Right cardiac atrium (tissue), 5 donors: ENCODE measurements at places on chromosomes 1 and 21. TPM values are rescaled to one million over a fixed set of nuclear protein-coding genes. Genes with fewer than 3 reads are reported as not detected.

LPAR3 gene
- total RNA-seq, result 40.0 TPM

TTC39A gene
- total RNA-seq, result 11.6 TPM

EPHA8 gene
- total RNA-seq, result not detected

BLACAT1 gene
- total RNA-seq, result 0.09 TPM

TNFRSF4 gene
- 1.0 TPM for total RNA-seq

FCN3 gene
- total RNA-seq, result 46.0 TPM

RUNX1 gene
- total RNA-seq, result 4.4 TPM

NDUFS2 gene
- 184 TPM for total RNA-seq

ECM1 gene
- 46.8 TPM for total RNA-seq

TEX38 gene
- not detected for total RNA-seq

LGALS8 gene
- total RNA-seq, result 62.3 TPM

CLCNKA gene
- 0.93 TPM for total RNA-seq

BGLAP gene
- 0.92 TPM for total RNA-seq

COX20 gene
- total RNA-seq, result 67.0 TPM

RNU1-2 gene
- total RNA-seq, result 7,768 TPM

SLC44A5 gene
- 4.1 TPM for total RNA-seq

DYRK3 gene
- total RNA-seq, result 22.5 TPM

CD52 gene
- total RNA-seq, result 5.7 TPM

OLIG2 gene
- total RNA-seq, result not detected

IVL gene
- total RNA-seq, result not detected

QSOX1 gene
- 353 TPM for total RNA-seq

SMIM11 gene
- total RNA-seq, result 8.8 TPM

CACNA1E gene
- total RNA-seq, result 0.57 TPM

IFNGR2 gene
- 37.5 TPM for total RNA-seq

L1TD1 gene
- total RNA-seq, result not detected

ALG14 gene
- 7.4 TPM for total RNA-seq
